Activated CD8-positive, alpha-beta memory T cell treated with anti-CD3 and anti-CD28 coated beads, Interleukin-2, amount 10 ng/mL, durations not matched to agents 7 days and 5 days (primary cell): ENCODE measurements at places on chromosomes 12 and 14. TPM values are rescaled to one million over a fixed set of nuclear protein-coding genes. Genes with fewer than 3 reads are reported as not detected.
A peak's percentile ranks its signal among the peaks of the same experiment; 100 is the strongest.

- no peak for DNase-seq
- H3K4me3 ChIP-seq = peak overlapping the region; percentile 17
- H3K27ac ChIP-seq = peak overlapping the region; percentile 67
- H3K27me3 ChIP-seq = no peaks in the 10 kb centered on the region
- peaks cover 25% of the 10 kb centered on the region for H3K36me3 ChIP-seq
Observed at GRCh38 chr12:12505544-12506495, 56.8 kb downstream of the DUSP16 start.

GRCh38 chr14:101001311-101002069 lies 98.0 kb upstream of the RTL1 start:
- DNase-seq = no peak

- no peaks in the 10 kb centered on the region for H3K27me3 ChIP-seq
- H3K36me3 ChIP-seq = no peaks in the 10 kb centered on the region
- H3K27ac ChIP-seq = peak overlapping the region; percentile 54
- H3K4me3 ChIP-seq = no peak overlapping the region
- peaks cover 73% of the 10 kb centered on the region for H3K4me1 ChIP-seq
- no peak for DNase-seq
Observed at GRCh38 chr12:47829584-47829983, 9.9 kb upstream of the HDAC7 start.

DNA sequence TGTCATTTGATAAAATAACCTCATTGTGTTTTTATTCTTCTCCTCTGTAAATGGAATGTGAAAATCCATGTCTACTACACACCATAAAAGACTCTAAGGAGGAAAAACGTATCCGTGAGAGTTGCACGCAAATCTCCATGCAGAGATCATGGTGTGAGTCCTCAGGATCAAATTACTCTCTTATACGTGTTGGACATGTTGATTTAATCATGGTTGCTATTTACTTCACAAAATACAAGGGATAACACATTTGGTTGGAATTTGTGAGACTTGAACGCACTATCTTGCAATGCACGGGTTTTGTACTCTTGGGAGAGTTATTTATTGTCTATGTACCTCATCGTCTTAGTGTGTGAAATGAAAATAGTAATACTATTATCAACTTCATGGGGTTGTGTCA lies 128.0 kb upstream of the RASSF8 start:
- H3K4me1 ChIP-seq = no peaks in the 10 kb centered on the region
- H3K27me3 ChIP-seq = peaks cover 2% of the 10 kb centered on the region
- no peak overlapping the region for H3K4me3 ChIP-seq
- no peak for DNase-seq
- H3K27ac ChIP-seq = no peak overlapping the region
- H3K36me3 ChIP-seq = no peaks in the 10 kb centered on the region

DNA sequence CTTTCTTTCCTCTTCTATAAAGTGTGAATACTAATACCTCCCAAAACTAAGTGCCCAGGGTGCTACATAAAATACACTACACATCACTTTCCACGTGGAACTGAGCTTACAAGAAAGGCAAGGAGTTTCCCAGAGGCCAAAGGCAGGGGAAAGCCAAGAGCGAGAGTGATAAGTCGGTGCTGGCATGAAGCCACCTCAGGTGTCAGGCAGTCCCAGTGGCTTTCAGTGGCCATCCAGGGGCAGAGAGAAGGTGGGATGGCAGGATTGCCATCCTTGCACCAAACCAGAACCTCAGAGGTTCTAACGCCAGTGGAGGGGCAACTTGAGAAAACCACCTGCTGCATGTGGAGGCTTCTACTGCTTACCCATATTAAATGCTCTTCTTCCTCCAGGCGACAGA lies 79.7 kb upstream of the DIO3 start:
- H3K36me3 ChIP-seq = no peaks in the 10 kb centered on the region
- no peak for DNase-seq
- peaks cover 13% of the 10 kb centered on the region for H3K27me3 ChIP-seq
- no peak overlapping the region for H3K27ac ChIP-seq
- H3K4me1 ChIP-seq = no peaks in the 10 kb centered on the region
- H3K4me3 ChIP-seq = no peak overlapping the region

Gene PLD4
- not detected for total RNA-seq

Gene FAM222A
- 0.70 TPM for total RNA-seq

Gene GALNT8
- total RNA-seq = 1.1 TPM
